Right lung (tissue), 10 donors: ENCODE measurements at places on chromosomes 6 and 20. TPM values are rescaled to one million over a fixed set of nuclear protein-coding genes. Genes with fewer than 3 reads are reported as not detected.

DNA sequence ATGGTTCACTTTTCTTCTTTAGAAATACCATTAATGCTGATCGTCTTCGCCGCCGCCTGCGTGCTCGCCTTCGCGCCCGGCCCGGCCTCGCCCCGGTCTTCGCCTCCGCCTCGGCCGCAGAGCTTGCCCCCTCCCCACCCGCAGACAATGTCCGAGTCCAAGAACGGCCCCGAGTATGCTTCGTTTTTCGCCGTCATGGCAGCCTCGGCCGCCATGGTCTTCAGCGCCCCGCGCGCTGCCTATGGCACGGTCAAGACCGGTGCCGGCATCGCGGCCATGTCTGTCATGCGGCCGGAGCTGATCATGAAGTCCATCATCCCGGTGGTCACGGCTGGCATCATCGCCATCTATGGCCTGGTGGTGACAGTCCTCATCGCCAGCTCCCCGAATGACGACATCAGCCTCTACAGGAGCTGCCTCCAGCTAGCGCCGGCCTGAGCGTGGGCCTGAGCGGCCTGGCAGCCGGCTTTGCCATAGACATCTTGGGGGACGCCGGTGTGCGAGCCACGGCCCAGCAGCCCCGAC, 4.8 kb upstream of the PRPH2 start:
- peak; percentile 41 for DNase-seq

GRCh38 chr6:154757352-154758050, 24.3 kb downstream of the SCAF8 start:
- no peak for DNase-seq

DNA sequence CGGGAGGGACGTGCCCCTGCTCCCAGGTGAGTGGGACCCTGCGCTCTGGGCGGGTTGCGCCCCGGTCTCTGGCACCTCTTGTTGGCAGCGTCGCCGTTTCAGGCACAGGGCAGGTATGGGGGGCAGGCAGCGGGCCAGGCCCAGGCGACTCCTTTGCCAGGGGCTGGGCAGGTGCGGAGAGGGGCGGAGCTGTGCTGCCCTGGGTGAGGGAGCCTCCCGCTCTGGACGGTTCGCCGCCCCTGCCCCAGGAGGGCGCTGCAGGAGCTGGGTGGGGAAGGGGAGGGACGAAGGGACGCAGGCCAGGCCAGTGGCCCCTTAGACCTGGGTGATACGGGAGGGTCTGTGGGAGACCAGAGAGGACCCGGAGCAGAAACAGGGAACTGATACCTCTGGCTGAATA, 663.9 kb upstream of the DEFB115 start:
- DNase-seq: no peak

- no peak for DNase-seq
These were observed 621.1 kb upstream of the ADGRB3 start for GRCh38 chr6:68013780-68014515.

GRCh38 chr6:38262026-38262425, 377.7 kb downstream of the BTBD9 start:
- no peak for DNase-seq

GRCh38 chr6:36246506-36247268, 23.2 kb upstream of the PNPLA1 start:
- DNase-seq: no peak

- no peak for DNase-seq
These were observed 112.3 kb upstream of the DTNBP1 start for GRCh38 chr6:15775076-15775634.

- no peak for DNase-seq
These were observed 87.1 kb upstream of the SCGN start for GRCh38 chr6:25564943-25565342.

DNA sequence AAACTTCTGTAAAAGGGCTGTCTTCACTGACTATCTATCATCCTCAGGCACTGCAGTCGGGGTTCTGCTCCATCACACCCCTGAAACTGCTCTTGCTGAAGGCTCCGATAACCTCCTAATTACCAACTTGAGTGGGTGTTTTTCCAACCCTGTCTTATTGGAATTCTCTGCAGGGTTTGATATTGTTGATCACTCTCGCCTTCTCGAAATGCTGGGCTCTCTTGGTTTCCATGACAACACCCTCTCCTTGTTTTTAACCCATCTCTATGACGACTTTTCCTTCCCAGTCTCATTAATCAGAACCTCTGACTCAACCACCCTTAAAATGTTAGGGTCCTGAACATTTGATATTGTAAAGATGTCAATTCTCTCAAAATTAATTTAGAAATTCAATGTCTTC, 39.4 kb upstream of the NNAT start:
- no peak for DNase-seq

DNA sequence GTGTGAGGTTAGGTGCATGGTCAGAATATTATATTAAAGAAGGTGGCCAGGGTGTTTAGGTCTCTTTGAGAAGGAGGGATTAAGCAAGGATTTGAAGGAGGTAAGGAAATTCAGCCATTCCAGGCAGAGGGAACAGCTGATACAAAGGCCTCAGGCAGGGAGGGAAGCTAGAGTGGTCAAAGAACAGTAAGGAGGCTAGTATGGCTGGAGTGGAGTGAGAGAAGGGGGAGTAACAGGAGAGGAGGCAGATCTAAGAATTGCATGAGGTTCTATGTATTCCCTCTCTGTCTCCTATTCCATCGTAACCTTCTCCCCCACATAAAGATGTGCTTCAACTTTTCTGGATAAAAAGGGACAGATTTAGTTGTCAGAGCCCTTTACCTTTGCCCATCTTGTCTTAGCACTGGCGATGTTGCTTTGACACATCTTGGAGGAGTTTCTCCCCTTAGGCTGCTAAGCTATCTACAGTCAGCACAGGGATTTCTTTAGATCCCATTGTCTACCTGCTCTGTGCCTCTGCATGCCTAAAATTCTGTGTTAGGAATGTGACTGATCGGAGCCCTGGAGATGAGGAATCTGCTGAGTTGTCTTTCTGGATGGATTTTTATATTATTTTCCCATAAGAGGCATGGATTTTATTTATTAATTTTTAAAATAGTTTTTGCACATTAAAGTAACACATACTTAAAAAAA, 59.9 kb downstream of the KLHL31 start:
- no peak for DNase-seq

DNA sequence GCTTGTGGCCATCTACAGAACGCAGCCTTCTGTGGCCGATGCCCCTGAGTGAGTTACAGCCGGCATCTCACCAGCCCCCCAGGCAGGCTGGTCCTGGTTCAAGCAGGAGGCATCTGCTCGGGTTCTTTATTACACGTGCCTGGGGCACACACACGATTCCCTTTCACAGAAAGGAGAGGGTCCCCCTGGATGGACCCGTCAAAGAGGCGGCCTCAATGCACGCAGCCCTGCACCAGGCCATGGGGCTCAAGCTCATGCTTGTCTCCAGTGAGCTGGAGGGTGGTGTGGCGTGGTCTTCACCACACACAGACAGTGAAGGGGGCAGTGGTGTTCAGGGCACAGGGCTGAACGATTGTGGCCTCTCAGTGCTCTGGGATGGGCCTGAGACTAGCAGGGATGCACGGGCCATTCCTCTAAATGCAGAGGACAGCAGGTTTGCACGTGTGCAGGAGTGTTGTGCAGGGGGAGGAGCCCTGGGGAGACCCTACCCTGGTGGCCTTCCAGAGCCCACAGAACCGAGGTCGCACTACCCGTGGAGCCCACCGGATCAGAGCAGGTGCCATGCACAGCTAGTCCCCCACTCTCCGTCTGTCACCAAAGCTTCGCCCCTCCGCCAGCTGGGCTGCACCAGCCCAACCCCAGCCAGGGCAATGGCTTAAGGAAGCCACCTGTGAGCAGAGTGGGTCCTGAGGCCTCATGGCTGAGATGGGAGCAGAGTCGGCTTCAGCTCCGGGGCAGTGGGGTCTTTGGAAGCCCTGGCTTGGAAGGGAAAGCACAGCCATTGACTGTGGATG, 23.1 kb downstream of the FRMD1 start:
- no peak for DNase-seq

GRCh38 chr6:143614235-143614634, 63.5 kb upstream of the PHACTR2 start:
- no peak for DNase-seq

DNA sequence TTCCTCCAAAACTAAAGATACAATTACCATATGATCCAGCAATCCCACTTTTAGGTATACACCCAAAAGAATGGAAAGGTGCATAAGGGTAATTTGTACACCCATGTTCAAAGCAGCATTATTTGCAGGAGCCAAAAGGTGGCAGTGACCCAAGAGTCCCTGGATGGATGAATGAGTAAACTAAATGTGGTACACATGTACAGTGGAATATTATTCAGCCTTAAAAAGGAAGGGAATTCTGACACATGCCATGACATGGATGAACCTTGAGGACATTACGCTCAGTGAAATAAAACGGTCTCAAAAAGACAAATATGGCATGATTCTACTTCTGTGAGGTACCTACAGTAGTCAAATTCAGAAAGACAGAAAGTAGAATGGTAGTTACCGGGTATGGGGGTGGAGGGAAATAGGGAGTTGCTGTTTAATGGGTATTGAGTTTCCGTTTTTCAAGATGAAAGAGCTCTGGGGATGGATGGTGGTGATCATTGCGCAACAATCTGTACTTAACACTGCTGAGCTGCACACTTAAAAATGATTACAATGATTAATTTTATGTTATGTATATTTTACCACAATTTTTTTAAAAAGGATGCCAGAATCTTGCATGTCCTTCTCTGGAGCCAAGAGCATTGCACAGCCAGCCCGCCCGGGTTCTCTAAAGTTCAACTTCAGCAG, 518.9 kb upstream of the JARID2 start:
- no peak for DNase-seq

GRCh38 chr20:22999756-23000155, 35.4 kb upstream of the SSTR4 start:
- DNase-seq: no peak

- DNase-seq: no peak
These were observed 195.4 kb upstream of the RUNX2 start for GRCh38 chr6:45132658-45133294.

GRCh38 chr6:152636609-152637295, 410 bp downstream of the SYNE1 start:
- peak; percentile 19 for DNase-seq

BCAS1 gene
- 0.58 TPM for polyA plus RNA-seq

MYCT1 gene
- polyA plus RNA-seq: 27.6 TPM

SASH1 gene
- 32.5 TPM for polyA plus RNA-seq

NKAIN4 gene
- polyA plus RNA-seq: 9.6 TPM

CAGE1 gene
- polyA plus RNA-seq: 0.05 TPM

DEFB124 gene
- 1.1 TPM for polyA plus RNA-seq

ABHD16B gene
- not detected for polyA plus RNA-seq

CDH4 gene
- 4.5 TPM for polyA plus RNA-seq

ABCF1 gene
- polyA plus RNA-seq: 60.3 TPM

C6orf141 gene
- polyA plus RNA-seq: 5.3 TPM

ZBP1 gene
- polyA plus RNA-seq: 0.13 TPM

KCNQ5 gene
- polyA plus RNA-seq: 1.9 TPM

LZTS3 gene
- 8.3 TPM for polyA plus RNA-seq
